Activated CD4-positive, CD25-positive, alpha-beta regulatory T cell treated with anti-CD3 and anti-CD28 coated beads, Interleukin-2, amount 50 U/mL, for 24 hours (primary cell): ENCODE measurements at places on chromosomes 6 and 20.

DNA sequence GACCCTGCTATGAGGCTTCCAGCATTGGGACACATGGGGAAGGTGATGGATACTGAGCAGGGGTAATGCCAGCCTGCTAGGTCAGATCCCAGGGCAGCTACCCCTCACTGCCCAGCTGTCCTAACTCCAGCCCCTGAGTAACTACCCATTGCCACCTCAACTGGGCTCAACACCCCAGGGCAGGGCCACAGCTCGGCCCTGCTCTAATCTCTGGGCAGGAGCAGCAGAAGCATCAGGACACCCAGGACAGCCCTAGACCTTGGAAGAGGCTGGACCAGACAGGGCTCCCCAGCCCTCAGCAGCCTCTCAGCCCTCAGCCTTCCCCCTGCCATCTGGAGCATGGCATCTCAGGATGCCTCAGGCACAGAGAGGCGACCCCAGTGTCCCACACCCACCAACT lies 67.4 kb upstream of the TOP1 start:
- no peak for ATAC-seq

GRCh38 chr6:2970753-2971419 lies 481 bp downstream of the SERPINB6 start:
- peak; percentile 63 for ATAC-seq

- ATAC-seq = no peak
These were observed 1.5 kb downstream of the COL21A1 start for GRCh38 chr6:56245903-56246351.

- ATAC-seq = no peak
These were observed 5.6 kb downstream of the SOX4 start for GRCh38 chr6:21599051-21599696.

DNA sequence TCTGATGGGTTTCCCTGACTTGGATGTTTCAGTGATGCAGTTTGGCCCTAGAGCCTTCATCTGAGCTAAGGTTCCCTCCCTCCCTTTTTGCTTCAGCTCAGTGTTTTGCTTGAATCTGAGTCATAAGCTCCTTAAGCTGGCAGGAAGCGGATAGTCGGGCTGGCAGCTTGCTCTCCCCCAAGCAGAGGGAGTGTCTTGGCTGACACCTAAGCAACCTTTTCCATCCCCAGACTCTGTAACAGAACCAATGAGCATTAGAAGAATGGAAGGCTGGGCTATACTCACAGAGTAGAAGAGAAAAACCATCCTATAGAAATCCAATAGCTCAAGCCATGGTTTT lies 98.3 kb downstream of the HAO1 start:
- no peak for ATAC-seq

- no peak for ATAC-seq
These were observed 50.1 kb downstream of the CYP24A1 start for GRCh38 chr20:54123587-54124180.

DNA sequence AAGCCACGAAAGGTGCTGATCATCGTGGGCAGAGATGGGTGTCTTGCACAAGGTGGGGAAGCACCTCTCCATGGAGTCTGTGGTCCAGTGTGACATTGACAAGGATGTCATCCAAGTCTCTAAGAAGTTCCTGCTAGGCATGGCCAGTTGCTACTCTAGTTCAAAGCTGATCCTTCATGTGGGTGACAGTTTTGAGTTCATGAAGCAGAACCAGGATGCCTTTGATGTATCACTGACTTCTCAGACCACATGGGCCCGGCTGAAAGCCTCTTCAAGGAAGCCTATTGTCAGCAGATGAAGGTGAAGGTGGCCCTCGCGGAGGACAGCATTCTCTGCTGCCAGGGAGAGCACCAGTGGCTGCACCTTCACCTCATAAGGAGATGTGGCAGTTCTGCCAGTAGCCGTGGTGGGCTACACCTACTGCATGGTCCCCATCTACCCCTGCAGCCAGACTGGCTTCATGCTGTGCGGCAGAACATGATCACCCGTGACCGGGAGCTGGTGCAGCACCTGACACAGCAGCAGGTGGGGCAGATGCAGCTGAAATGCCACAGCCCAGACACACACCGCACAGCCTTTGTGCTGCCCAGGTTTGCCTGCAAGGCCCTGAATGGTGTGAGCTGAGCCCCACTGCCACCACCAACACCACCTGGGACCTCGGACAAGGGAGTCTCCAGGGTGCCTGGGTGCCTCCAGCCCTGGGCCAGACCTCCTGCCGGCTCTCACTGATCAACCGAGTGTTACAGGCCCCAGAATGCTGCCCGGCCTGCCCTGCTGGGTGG lies 75.0 kb upstream of the SULF2 start:
- ATAC-seq = no peak

DNA sequence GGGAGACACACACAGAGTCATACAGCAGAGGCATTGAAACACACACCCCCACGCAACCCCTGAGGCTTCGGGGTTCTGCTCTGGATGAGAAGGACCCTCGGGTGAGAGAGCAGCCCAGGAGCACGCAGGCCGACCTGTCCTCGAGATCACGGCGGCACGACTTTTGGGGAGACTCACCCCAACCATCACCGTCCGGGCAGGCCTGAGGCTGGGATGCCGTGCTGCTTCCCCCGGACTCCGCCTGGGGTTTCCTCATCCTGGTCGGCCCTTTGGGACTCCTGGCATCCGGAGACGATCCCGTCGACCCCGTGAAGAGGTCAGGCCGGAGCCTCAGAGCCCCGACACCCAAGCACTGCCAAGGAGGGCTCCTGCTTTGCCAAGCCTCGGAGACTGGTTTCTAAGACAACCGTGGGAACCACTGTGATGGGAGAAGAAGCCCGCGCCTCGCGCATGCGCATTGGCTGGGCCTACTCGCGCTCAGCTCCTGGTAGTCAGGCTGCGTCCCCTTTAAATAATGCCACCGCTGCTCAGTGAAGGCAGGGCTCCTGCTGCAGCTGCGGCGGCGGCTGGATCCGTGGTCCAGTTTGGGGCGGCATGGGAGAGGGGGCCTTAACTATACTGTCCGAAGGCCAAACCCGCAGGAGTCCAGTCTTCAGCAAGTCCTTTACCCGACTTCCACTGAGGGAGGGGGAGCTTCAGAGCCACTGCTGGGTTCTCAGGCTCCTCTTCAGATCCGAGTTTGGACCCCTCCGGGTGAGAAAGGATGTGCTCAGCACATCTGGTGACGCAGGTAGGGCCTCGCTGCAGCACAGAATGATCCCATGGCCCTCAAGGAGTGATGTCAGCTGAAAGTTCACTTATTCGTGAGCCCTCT lies 171.4 kb upstream of the ZNF337 start:
- peak; percentile 68 for ATAC-seq
